CD4-positive, alpha-beta T cell treated with Interleukin-12 subunit alpha and Interleukin-12 subunit beta, for 1 hour (primary cell): ENCODE measurements at places on chromosomes 1 and 21.

GRCh38 chr1:101257500-101258325 is 20.9 kb downstream of the S1PR1 start:
- DNase-seq, result peak; percentile 52

DNA sequence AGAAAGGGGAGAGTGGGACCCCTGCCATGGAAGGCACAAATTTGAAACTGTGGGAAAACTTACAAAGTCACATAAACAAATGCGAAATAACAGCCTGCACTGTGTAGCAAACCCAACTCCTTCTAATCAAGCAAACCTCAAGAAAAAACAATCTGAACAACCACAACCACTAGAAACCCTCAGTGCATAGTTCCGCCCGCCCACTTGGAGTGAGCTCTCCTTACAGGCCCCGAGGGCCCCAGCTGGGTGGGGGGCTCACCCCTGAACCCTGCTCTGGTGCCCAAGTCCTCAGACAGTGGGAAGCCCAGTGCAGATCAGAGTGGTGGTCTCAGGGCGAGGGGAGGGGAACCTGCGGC is 931 bp upstream of the MXRA8 start:
- no peak for DNase-seq

DNA sequence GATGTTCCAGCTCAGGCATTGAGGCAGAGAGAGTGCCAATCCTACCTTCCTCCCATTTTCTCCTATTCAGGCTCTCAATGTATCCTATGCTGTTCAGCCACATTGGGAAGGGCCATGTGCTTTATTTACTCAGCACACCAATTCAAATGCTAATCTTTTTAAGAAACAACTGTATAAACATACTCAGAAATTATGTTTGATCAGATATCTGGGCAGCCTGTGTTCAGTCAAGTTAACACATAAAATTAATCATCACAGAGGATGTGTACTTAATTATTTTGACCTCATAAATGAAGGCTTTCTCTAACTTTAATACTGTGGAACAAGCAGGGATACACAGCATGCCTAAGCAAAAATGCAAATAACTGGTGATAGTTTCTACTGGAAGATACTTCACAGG is 149.8 kb downstream of the NCAM2 start:
- DNase-seq, result no peak

DNA sequence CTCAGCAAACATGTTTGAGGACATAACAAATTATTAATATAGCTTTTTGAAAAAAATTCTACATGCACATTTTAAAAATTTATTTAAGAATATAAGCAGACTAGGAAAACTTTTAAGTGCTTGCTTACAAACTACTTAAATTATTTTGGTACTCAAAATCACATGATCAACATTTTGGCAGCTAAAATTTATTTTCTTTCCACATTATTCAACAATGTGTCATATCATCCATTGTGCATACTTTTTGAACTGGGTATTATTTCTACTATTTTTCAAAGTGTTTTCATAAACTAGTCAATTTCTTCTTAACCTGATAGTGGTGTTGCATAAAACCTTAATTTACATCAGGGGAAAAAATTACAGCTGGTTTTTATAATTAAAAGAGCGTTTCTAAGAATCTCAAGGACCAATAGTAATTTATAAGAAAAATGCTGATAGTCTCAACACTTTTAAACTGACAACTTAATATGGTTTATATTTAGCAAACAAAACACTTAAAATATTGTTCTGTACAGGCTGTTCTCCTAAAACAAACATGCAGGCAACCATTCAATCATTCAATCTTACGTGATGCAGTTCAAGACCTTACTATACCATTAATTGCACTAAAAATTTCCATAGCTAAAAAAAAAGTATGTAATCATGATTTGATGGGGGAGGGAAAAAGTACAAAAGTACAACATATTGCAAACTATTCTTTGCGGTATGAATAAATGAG is 105.0 kb downstream of the GPATCH2 start:
- no peak for DNase-seq

DNA sequence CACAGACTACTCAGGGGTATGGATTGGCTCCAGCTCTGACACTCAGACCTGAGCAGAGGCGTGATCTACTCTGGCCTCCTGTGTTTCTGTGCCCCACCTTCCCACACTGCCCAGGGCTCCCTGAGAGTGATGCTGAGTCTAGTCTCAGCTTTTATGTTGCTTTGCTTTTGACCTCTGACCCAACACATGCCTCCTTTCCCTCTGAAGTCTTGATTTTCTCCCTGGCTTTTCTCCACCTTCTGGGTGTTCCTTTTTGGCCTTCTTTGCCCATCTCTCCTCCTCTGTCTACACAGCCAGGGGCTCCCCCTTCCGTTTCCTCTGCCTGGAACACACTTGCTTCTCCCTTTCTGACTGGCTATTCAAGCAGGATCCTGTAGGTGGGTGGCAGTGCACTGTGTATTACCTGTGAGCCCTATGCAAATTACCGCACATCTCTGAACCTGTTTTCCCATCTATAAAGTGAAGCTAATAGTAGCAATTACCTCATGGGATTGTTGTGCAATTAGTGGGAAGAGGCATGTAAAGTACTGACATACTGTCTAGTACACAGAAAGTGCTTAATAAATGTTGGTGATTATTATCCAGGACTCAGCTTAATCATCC is 13.7 kb upstream of the MEX3A start:
- DNase-seq, result no peak

GRCh38 chr1:208251911-208252835 is 8.0 kb upstream of the PLXNA2 start:
- DNase-seq, result no peak

- DNase-seq, result no peak
Observed at GRCh38 chr1:160438317-160438918, 38.1 kb downstream of the VANGL2 start.

DNA sequence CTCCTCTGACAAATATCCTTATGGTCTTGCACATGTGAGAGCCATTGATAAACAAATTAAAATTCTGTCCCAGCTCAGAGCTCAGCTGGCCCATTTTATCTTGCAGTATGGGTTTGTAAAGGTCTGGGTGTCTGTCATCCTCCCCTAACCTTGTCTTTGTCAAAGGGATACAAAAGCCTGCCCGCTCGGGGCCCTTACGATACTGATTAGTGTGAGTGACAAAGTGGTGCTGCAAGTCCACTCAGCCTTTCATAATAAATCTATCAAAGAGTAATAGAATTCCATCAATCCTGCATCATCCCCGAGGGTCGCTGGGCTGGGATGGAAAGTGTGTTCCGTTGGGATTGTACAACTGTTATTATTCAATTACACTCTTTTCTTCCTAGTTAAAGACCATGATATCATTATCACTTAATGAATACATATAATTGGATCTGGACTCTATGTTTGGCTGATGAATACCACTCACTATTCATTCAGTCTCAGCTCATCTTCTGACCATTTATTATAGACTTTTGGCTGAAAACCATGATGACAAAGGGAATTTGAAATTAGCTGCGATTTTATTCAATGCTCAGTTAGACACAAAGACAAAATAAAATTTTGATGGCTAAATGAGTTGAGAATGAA is 122.5 kb upstream of the FOXD3 start:
- no peak for DNase-seq

- no peak for DNase-seq
Observed at GRCh38 chr1:147124266-147124665, 48.0 kb downstream of the PRKAB2 start.

- DNase-seq, result no peak
Observed at GRCh38 chr1:226638608-226639007, 90.0 kb downstream of the STUM start.

DNA sequence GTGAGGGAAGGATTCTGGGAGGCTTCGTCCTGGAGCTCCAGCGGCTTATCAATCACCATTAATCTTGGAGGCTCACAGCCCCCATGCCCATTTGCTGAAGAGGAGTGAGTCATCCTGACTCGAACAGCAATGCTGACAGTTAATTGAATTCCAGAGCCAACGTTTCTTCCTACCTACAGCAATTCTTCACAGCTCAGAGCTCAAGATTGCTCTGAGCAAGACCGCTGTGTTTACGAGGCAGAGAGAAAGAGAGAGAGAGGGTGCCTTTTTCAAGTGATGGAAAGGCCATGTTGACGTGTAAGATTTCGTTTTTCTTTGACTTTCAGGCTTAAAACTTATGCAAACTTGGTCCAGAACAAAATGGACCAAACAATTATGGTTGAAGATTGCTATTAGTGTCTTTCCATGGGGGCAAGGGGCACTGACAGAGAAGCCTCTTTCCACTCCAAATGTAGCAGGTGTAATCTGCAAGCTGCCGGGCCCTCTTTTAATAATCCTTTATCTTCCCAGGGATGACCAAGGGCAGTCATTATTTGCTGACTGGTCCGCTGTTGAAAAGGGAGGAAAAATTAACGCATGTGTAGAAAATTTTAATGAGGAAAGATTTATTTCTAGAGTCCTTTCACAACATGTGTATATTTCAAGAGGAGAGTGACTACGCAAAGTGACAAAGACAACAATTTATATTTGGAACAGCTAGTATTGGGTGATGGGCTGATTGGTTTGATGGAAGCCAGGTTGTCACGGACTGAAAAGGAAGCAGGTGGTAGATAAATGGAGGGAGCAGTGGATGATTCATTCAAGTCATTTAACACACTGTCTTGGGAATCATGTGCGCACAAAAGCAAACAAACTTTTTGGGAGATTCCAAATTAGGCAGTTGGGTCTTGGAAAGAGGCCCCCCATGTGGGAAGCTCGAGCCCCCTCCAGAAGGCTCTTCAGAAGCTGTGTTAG is 136.1 kb upstream of the IRF2BP2 start:
- no peak for DNase-seq

DNA sequence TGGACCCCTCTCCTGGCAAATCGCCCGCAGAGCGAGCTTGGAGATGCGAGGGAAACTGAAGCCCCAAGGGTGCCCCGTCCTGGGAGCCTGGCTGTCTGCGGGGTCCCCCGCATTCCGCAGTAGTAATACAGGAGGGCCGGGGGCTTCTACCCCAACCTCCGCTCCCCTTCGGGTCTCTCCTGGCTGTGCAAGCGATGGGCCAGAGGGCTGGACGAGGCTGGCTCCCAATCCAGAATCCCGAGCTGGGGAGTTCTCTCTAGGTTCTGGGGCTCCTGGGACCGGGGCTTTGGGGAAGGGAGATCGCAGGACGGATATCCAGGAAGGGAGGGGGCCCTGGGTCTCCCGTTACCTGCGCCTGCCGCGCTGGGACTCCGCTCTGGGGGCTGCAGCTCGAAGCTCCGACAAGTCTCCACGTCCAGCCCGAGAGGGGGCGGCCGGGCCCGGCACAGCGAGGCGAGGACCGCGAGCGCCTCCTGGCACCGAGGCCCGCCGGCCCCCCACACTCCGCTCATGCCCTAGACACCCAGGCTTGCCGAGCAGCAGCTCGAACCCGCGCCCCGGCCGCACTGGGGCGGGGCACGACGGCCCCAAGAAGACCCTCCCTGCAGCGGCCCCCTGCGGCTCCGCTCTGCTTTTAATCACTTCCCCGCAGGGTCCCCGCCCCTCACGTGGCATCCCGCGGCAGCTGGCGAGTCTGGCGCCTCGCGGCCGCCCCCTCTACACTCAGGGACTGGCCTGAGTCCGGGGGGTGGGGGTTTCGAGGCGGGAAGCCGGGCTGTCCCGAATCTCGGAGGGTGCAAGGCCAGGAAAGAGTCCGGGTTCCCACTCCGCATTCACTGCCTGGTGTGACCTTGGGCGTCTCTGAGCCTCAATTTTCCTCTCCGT is at the start of gene SYT6:
TSS of gene SYT6 (minus strand) at position 609 of the 885 bp plus-strand sequence. CDS start at position 512, 97 bp downstream.
- DNase-seq, result no peak

DNA sequence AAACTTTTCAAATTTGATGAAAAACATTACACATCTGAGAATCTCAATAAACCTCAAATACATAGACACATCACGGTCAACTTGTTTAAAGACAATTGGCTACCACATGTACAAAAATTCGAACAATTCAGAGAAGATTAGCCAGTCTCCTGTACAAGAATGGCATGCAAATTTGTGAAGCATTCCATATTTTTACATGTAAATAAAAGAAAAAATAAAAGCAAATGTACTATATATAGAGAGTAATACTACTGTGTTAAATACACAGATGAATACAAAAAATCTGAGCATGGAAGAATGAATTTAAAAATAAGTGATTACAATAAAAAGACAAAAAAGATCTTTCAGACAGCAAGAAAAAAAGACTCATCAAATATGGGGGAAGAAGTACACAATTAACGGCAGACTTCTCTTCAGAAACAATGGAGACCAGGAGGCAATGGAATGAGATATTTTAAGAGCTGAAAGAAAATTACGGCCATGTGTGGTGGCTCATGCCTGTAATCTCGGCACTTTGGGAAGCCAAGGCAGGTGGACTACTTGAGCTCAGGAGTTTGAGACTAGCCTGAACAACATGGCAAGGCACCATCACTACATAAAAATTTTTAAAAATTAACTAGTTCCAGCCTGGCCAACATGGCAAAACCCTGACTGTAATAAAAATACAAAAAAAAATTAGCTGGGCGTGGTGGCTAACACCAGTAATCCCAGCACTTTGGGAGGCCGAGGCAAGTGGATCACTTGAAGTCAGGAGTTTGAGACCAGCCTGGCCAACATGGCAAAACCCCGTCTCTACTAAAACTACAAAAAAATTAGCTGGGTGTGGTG is 23.2 kb downstream of the HAX1 start:
- DNase-seq, result no peak

DNA sequence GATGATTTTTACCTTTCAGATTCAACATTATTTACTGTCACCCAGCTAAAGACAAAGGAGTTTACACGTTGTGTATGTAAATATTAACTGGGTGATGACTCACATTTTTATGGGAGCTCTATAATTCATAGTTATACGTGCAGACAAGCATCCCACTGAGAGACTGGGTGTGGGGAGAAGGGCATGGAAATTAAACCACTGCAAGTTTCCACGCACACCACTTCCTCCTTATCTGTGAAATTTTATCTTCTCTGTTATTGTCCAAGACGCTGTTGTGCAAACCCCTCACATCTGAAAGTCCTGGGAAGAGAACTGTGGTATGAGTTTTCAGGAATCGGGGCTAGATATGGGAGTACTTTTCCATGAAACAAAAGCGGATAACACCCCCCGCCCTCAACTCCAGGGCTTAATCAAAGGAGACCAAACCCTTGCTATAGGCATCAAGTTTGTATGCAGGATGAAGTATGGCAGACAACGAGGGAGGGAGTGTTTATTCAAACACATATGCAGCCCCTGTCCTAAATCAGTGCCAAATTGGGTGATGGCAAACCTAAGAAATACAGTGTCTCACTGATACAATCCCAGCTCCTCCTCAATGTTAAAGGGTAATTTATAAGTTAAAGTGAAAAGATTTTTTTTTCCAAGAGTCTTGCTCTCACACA is 23.3 kb upstream of the DPT start:
- no peak for DNase-seq

GRCh38 chr21:26448751-26449150 is 124.3 kb downstream of the CYYR1 start:
- DNase-seq, result no peak

DNA sequence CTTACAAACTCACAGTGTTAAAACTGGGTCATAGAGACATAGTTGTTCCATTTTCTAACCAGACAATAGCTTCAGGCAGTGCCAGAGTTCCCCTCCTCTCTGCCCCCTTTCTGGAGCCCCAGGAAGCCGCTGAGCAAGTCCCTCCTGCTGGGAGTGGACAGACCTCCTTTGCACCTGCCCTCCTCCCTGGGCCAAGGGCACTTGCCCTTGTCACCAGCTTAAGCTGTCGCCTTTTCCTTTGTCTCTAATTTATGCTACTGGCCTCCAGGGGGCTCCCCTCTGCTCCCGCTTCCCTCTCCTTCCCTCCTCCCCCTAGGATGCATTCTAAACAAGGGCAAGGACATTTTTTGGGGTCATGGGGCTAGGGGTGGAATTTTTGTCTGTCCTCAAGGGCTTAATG is 182.4 kb downstream of the MIS18A start:
- no peak for DNase-seq

- no peak for DNase-seq
Observed at GRCh38 chr1:116868385-116868784, 41.3 kb upstream of the PTGFRN start.

GRCh38 chr1:156781585-156782186 is 14.4 kb downstream of the PRCC start:
- no peak for DNase-seq

- no peak for DNase-seq
Observed at GRCh38 chr1:50611675-50612074, 188.4 kb upstream of the DMRTA2 start.
